Body of pancreas (tissue), 4 donors: ENCODE measurements at places on chromosomes 6 and 20. TPM values are rescaled to one million over a fixed set of nuclear protein-coding genes. Genes with fewer than 3 reads are reported as not detected.

SLC17A3 gene
- not detected for total RNA-seq

- H3K4me1 ChIP-seq = peaks cover 32% of the 10 kb centered on the region
- no peaks in the 10 kb centered on the region for H3K36me3 ChIP-seq
- H3K27me3 ChIP-seq = no peaks in the 10 kb centered on the region
- peak overlapping the region; percentile 78 for H3K4me3 ChIP-seq
- H3K27ac ChIP-seq = peak overlapping the region; percentile 87
- peak; percentile 66 for DNase-seq
These were observed 675 bp upstream of the TRERF1 start for GRCh38 chr6:42452171-42453030.

DNA sequence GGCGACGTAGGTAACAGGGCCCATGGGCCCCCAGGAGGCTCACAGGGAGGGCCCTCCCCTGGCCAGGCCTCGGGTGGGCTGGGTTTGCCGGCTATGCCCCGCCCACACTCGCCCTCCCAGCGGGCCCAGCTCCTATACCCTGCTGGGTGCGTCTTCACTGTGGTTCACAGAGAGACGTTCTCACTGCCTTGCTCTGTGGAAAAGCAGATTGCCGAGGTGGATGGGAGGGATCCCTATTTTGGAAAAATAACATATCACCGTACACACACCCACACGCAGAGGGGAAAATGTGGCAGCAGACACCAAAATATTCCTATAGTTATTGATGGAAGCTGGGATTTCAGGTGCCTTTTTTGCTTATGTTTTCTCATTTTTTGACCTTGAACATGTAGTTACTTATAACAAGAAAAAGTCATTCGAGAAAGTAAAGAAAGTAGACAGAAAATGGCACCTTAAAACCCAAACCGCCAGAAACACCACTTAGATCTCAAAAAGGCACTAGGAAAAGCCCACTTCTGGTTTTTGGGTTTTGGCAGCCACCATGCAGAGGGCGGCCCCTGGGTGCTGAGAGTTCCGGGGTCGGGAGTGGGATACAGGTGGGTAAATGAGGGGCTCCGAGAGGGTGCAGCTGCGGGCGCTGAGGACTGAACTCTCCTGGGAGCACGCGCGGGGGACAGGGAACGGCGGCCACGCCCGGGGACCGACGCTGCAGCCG lies 49.4 kb downstream of the TMEM242 start:
- H3K4me3 ChIP-seq = peak overlapping the region; percentile 7
- DNase-seq = no peak
- no peak overlapping the region for H3K27ac ChIP-seq
- no peaks in the 10 kb centered on the region for H3K36me3 ChIP-seq
- H3K4me1 ChIP-seq = peaks cover 15% of the 10 kb centered on the region

OPN5 gene
- not detected for total RNA-seq

- no peaks in the 10 kb centered on the region for H3K27me3 ChIP-seq
- H3K36me3 ChIP-seq = no peaks in the 10 kb centered on the region
- no peak overlapping the region for H3K4me3 ChIP-seq
- H3K27ac ChIP-seq = no peak overlapping the region
- DNase-seq = no peak
These were observed 366.7 kb upstream of the MAP3K7 start for GRCh38 chr6:90953405-90954161.

LGSN gene
- under 0.01 TPM for total RNA-seq

DNA sequence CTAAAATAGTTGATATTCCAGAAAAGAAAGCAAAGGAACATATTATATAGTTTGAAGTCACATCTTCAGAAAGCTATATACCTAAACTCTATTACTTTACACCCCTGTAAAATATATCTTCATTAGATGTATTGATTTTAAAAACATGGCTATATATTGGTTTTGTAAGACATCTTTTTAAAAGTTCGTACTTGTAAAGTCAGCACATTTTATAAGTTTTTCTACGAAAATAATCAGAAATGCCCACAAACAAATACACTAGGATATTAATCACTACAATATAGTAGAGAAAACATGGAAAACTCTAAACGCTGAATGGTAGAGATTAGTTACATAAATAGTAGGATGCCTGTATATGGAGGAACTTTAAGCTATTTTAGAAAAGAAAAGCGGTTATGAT lies 52.9 kb downstream of the RNF217 start:
- no peak overlapping the region for H3K27ac ChIP-seq
- no peaks in the 10 kb centered on the region for H3K27me3 ChIP-seq
- H3K4me1 ChIP-seq = peaks cover 4% of the 10 kb centered on the region
- H3K36me3 ChIP-seq = no peaks in the 10 kb centered on the region
- H3K4me3 ChIP-seq = no peak overlapping the region
- DNase-seq = no peak

GRCh38 chr6:44446626-44447300 lies 59.3 kb downstream of the CDC5L start:
- no peak overlapping the region for H3K4me3 ChIP-seq
- H3K27ac ChIP-seq = peak overlapping the region; percentile 15
- H3K36me3 ChIP-seq = no peaks in the 10 kb centered on the region
- H3K4me1 ChIP-seq = peaks cover 25% of the 10 kb centered on the region
- no peak for DNase-seq

DNA sequence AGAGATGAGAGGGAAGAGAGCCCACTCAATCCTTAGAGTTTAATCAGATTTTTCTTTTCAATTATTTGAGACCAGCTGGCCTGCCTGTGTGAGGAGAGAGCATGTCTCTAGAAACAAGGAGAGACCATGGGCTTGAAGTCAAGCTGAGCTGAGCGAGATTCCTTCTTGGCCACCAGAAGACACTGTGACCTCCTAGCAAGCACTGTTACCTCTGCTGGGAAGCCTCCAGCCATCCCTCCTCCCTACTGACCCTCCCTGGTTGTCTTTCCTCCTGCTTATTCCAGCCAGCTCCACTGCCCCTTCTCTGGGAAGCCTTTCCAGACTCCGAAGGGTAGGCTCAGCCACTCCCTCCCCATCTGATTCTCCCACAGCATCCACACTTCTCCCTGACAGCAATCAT lies 110.0 kb downstream of the SCML4 start:
- H3K27me3 ChIP-seq = no peaks in the 10 kb centered on the region
- H3K27ac ChIP-seq = no peak overlapping the region
- DNase-seq = no peak

- peak overlapping the region; percentile 19 for H3K4me3 ChIP-seq
- no peaks in the 10 kb centered on the region for H3K36me3 ChIP-seq
- H3K27me3 ChIP-seq = no peaks in the 10 kb centered on the region
- peaks cover 48% of the 10 kb centered on the region for H3K4me1 ChIP-seq
- peak; percentile 86 for DNase-seq
- H3K27ac ChIP-seq = peak overlapping the region; percentile 88
These were observed 868 bp downstream of the SAMD10 start for GRCh38 chr20:63978319-63979228.

FAM209B gene
- total RNA-seq = not detected

GRCh38 chr6:134105940-134106339 lies 53.5 kb upstream of the SLC2A12 start:
- no peak overlapping the region for H3K27ac ChIP-seq
- peaks cover 14% of the 10 kb centered on the region for H3K4me1 ChIP-seq
- no peak overlapping the region for H3K4me3 ChIP-seq
- no peaks in the 10 kb centered on the region for H3K27me3 ChIP-seq
- H3K36me3 ChIP-seq = no peaks in the 10 kb centered on the region

DNA sequence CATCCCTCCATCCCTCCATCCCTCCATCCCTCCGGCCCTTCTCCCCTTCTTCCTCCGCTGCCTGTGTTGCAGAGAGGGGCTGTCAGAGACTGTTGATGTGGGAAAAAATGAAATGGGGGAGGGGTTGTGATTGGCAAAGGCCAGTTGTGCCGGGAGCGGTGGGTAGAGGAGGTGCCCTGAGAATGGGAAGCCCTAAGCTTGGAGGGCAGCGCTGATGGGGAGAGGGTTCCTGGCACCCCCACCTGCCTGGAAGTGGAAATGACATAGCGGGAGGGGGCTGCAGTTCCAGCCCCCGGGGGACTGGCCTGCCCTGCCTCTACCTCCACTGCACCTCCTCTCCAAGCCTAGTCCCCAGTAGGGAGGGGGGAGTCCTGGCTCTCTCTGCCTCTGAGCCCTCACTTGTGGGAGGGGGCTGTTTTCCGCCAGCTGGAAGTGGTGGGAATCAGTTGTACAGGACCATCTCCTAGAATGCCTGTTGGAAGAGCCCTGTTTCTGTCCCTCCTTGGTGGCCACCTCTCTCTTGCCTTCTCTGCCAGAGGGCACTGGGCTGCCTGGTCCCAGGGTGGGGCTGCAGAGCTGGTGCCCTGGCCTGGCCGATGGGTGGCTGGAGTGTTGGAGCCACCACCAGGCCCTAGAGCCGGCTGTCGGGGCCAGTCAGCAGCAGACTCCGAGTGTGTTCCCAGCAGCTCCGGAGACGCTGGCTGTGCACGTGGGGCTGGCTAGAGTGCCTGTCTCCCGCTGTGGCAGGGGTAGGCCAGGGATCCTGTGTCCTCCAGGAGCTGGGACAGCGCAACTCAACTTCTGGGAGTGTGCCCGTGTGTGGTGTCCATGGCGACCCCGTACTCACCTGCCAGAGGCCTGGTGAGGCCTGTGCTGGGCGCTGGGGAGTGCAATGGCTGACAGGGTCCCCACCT lies 1.5 kb downstream of the DLGAP4 start:
- no peak for DNase-seq
- peaks cover 3% of the 10 kb centered on the region for H3K27me3 ChIP-seq
- no peaks in the 10 kb centered on the region for H3K36me3 ChIP-seq
- H3K4me3 ChIP-seq = no peak overlapping the region
- no peak overlapping the region for H3K27ac ChIP-seq

- H3K36me3 ChIP-seq = no peaks in the 10 kb centered on the region
- no peaks in the 10 kb centered on the region for H3K4me1 ChIP-seq
- no peaks in the 10 kb centered on the region for H3K27me3 ChIP-seq
- H3K27ac ChIP-seq = no peak overlapping the region
These were observed 19.3 kb downstream of the KCNK17 start for GRCh38 chr6:39294899-39295298.

DNA sequence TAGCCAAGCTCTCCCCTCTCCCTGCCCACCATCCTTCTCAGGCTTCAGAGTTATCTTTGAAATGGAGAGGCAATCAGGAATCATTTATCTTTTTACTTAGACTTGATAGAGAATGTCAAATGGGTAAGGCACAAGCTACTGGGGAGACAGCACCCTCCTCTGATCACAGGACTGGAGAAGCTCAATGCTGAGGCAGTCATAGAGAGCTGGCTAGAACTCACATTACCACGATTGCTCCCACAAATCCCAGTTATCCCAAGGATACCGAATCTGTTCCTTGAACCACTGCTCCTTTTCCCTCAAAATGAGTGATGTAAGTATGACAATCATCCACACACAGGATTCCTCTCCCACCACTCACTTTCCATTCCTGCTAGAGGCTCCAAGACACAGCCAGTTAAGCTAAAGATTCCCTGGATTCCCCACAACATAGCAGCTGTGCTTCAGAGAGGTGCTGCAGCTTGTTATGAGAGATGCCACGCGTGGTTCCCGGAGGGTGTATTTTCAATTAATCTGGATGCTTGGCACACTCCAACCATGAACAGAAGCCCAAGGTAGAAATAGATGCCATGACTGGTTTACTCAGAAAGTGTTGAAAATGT lies 96.2 kb upstream of the VGLL2 start:
- H3K27ac ChIP-seq = no peak overlapping the region
- no peak overlapping the region for H3K4me3 ChIP-seq
- no peaks in the 10 kb centered on the region for H3K27me3 ChIP-seq
- no peaks in the 10 kb centered on the region for H3K4me1 ChIP-seq
- no peaks in the 10 kb centered on the region for H3K36me3 ChIP-seq

DNA sequence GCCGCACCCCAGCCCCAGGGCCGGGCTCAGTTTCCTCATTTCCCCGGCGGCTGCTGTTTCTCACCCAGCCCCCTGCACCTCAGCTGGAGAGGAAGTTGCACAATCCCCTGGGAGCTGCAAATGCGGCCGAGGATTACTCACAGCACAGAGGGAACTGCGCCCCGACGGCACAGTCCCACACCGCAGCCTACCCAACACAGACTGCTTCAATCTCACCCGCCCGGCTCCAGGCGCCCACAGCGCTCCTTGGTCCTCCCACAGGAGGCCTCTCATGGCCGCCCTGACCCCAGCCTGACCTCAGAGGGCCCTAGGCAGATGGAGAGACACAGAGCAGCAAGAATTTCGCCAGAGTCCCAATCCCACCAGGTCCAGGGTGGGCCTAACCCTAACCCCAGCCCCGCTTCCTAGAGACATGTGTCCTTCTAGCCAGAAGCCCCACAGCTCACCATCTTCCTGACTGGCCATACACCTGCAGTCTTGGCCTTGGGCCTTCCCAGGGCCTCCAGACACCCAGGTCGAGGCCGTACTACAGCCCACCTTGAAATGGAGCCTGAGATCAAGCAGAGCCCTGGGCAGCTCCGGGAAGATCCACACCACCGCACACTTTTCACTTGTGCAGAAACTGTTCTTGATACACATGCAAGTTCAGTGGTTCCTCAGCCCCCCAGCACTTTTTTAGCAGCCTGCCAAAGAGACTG lies 11.7 kb downstream of the TFEB start:
- no peaks in the 10 kb centered on the region for H3K36me3 ChIP-seq
- no peak overlapping the region for H3K27ac ChIP-seq
- H3K27me3 ChIP-seq = no peaks in the 10 kb centered on the region

SLC32A1 gene
- total RNA-seq = not detected

DNA sequence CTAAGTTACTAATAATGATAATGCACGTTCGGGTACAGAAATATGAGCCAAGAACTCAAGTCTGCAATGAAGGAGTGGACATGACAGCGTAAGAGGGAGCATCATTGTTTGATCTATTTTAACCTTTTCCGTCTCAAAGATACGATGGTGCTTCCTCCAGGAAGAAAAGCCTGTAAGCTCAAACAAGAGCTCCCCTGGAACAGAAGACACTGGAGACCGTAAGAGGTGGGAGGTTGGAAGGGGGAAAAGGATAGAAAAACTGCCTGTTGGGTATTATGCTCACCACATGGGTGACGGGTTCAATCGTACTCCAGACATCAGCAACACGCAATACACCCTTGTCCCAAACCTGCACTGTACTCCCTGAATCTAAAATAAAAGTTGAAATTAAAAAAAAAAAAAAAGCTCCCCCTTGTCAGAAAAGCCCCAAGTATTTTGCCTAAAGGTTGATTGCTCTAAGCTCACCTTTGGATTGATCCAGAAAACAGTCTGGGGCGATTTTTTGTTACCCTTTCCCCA lies 180.5 kb downstream of the TRIM27 start:
- H3K27ac ChIP-seq = no peak overlapping the region
- H3K4me1 ChIP-seq = no peaks in the 10 kb centered on the region
- H3K27me3 ChIP-seq = peaks cover 3% of the 10 kb centered on the region
- DNase-seq = no peak
- H3K4me3 ChIP-seq = no peak overlapping the region

TM9SF4 gene
- 16.9 TPM for total RNA-seq

DNA sequence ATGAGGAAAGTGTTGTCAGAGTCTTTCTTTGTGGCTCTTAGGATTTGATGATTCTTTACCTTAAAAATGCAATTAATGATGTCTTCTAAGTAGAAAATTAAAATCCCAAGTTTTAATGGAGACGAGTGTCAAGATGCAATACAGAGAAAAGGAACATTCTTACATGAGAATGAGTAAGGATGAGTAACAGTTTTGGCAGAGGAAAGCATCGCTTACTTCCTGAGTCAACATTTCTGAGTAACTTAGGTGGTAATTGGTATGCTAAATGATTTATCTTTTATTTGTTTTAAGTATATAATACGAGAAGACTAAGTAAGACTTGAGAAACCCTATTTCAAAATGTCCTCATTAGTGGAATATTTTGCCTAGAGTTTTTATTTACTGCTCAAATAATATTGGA lies 101.3 kb downstream of the RTN4IP1 start:
- no peaks in the 10 kb centered on the region for H3K36me3 ChIP-seq
- DNase-seq = no peak
- H3K27me3 ChIP-seq = no peaks in the 10 kb centered on the region
